ENCODE measurements at places on chromosomes 3 and 15.

- DNase-seq, result no peak
Observed at GRCh38 chr3:95228416-95228815, 1165.6 kb downstream of the NSUN3 start.

GRCh38 chr3:100815583-100815982 is 106.3 kb downstream of the TFG start:
- DNase-seq, result no peak

DNA sequence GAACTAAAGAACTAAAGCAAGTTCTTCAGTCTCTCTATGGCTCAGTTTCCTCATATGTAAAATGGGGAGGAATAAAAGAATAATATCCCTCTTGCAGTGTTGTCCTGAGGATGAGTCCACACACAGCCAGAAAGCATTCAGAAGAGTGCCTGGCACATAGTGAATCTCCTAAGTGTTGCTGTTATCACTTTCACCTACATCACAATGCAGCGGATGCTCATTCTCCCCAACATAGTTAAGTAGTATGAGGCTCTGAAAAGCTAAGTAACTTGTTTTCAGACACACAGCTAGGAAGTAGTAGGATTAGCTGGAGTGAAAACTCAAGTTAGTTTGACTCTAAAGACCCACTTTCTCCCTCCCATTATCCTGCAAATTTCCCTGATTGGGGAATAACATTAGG is 9.1 kb upstream of the USP3 start:
- no peak for DNase-seq

DNA sequence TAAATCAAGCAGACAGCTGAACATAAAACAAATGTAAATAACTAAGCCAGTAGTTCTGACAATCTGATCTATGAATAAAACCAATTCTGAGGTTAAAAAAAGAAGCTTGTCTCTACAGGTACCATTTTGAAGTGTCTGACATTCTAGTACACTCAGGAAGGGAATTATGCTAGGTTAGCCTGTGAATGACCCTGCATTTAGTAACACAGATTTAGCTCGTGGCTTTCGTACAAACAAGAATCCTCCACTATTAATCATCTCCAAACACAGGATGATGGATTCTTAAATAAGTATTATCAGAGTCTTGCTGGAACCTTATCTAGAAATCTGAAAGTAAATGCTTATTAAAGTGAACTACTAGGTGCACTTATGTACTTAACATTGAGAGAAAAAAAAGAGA is 1120.1 kb downstream of the ROBO1 start:
- DNase-seq, result no peak

- no peak for DNase-seq
Observed at GRCh38 chr15:56344336-56344735, 20.9 kb upstream of the TEX9 start.

DNA sequence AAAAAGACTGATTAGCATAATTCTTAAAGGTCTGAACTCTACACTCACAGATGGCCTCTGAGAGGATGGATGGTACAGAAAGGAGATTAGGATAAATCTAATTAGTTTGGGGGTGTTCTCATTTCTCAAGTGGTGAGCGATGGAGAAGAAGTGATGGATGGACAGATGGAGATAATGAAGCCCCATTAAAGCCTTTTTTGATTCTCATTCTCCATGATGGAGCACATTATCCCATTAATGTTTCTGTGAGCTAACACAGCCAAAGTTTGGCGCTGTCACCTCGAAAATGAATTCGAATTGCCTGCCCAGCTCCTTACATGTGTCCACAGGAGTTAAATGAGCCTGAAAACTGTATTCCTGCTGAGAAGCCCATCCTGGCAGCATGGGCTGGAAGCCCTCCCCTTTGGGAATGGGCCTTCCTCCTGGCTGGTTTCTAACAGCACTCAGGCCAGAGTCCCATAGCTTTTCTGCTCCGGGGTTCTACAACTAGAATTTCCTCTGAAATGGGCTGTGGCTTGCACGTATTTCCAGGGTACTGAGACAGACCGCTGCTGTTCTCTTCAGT is 726.0 kb upstream of the CFAP20DC start:
- DNase-seq, result no peak

- no peak for DNase-seq
Observed at GRCh38 chr3:62335196-62335595, 38.2 kb downstream of the FEZF2 start.

DNA sequence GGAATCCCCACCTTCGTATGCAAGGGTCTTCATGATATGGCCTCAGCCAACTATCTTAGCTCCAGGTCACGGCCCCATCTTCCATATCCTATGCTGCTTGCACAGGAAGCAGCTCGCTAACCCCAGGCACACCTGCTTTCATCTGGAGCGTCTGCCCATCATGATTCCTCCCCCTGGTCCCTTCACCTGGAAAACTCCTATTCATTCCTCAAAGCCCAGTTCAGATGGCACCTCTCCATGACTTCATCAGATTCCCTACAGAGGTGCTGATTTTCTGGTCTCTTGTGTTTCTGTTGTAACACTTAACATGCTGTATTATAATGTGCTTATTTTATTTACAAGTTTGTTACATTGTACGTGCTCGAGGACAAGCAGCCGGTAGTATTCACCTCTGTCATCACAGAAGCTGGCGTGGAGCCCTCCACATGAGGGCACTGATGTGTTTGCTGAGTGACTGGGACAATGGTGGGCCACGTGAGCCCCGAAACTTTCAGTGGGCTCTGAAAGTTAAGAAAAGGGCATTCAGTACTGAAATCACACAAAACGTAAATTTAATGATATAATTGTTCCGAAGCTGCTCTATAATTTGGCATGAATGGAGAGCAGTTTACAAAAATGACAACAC is 16.2 kb downstream of the MUC20 start:
- no peak for DNase-seq

GRCh38 chr15:92118162-92118935 is 264.8 kb downstream of the SLCO3A1 start:
- DNase-seq, result no peak

- no peak for DNase-seq
Observed at GRCh38 chr15:70902107-70902506, 9.5 kb downstream of the LRRC49 start.

- DNase-seq, result no peak
Observed at GRCh38 chr15:95295363-95295762, 1035.1 kb upstream of the NR2F2 start.

GRCh38 chr15:68566377-68566954 is 12.3 kb upstream of the CORO2B start:
- no peak for DNase-seq

GRCh38 chr15:40567111-40567510 is 2.0 kb upstream of the RPUSD2 start:
- no peak for DNase-seq

GRCh38 chr3:45562027-45562426 is 32.5 kb upstream of the LIMD1 start:
- DNase-seq, result no peak

GRCh38 chr3:170075441-170076091 is 37.8 kb downstream of the GPR160 start:
- DNase-seq, result no peak

Data from Right ventricle myocardium inferior (tissue), 1 donor.